ENCODE measurements at places on chromosomes 5 and 9.
A peak's percentile ranks its signal among the peaks of the same experiment; 100 is the strongest.

DNA sequence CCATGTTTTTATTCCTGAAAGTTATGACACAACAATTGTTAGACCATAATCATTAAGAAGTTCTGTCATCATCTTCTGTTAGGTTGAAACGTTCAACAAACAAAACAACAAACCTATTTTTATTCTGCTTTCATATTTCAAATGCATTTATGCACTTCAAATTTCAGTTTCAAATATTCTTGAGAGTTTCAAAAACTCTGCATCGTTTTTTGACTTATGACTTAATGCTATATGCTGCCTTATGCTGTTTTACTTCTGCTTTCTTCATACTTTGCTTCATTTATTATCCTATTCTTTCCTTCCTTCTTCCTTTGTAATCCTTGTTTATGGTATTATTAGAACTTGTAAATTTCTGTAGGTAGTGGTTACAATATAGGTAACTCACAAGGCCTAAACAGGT, 95.0 kb downstream of the PCSK1 start:
- no peak for DNase-seq

- DNase-seq: peak; percentile 71
These were observed 287.4 kb downstream of the ARHGAP26 start for GRCh38 chr5:143057580-143057999.

DNA sequence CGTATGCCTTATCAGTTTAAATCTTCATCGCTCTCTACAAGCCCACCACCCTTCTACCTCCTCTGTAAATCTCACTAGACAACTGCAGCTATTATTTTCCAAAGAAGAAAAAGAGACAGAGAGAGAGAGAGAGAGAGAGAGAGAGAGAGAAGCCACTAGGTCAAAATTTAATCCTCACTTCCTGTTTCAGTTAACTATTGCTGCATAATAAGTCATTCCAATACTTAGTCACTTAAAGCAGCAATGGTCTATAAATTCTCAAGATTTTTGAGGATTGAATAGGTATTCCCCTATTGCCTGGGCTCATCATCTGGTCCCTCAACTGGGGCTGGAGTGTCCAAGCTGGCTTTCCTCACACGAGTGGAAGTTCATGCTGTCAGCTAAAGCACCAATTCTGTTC, 68.8 kb downstream of the ITGA1 start:
- peak; percentile 74 for DNase-seq

DNA sequence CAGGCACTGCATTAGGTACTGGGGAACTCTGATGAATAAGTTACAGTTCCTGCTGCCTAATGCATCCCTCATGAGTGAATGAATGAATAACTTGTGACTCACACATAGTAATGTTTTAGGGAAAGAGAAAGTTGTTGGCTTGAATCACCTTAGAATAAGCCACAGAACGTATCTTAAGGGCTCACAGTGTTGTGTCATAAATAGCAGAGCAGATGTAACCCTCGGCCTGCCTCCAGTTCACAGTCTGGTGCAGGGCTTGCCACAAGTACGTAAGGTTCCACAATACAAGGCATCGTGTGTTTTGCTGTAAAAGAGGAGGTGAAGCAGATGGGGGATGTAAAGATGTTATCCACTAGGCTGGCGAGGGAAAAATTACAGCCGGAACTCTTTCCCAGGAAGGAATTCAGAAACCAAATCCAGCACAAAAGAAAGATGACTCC, 218.7 kb downstream of the TRPM3 start:
- peak; percentile 99 for DNase-seq

- no peak for DNase-seq
These were observed 201.9 kb downstream of the NR3C1 start for GRCh38 chr5:143201589-143201988.

DNA sequence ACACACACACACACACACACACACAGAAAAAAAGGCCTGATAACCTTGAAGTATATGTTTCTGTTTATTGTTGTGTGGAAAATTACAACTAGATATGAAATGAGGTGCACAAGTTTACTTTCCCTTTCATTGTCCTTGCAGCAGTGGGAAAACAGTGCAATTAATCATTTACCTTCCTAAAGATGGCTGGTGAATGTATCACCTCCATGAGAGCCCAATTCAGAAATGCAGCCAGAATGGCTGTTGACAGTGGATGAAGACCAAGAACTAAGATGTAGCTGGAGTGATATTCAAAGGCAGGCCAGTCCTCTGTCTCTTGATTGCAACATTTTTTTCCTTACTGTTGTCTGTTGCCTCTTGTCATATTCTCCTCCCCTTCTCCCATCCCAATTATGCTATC, 49.6 kb upstream of the EIF4EBP3 start:
- no peak for DNase-seq

DNA sequence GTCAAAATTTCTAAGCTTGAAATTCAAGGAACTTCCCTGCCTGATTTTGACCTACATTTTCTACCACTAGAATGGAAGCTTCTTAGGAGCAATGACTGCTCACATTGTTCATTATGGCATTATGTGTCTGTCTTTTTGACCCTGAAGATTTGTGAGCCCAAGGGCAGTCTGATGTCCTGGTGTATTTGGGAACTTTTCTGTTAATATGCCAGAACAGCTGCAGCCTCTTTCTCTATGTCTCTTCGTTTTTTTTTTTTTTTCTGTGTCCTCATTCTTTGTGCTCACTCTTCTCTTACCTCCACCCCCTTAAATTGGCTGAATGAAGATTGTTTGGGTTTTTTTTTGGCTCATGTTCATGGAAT, 34.8 kb upstream of the TMC1 start:
- no peak for DNase-seq

DNA sequence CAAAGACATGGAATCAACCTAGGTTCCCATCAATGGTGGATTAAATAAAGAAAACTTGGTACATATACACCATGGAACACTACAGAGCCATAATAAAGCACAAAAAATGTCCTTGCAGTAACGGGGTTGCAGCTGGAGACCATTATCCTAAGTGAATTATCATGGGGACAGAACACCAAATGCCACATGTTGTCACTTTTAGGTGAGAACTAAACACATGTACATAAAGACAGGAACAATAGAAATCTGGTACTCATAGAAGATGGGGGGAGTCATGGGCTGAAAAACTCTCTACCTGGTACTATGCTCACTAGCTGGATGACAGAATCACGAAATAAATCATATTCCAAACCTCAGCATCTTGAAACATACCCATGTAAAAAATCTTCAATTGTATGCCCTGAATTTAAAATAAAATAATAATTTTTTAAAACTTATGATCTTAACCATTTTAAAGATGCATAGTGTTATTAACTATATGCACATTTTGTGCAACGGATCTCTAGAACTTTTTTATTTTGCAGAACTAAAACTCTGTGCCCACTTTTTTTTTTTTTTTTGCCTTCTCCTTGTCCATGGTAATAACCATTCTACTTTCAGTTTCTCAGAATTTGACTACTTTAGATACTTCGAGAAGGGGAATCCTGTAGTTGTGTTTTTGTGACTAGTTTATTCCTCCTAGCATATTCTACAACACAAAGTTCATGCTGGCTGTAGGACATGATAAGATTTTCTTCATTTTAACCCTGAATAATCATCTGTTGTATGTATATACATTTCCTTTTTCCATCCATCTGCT, 1081.6 kb upstream of the ACO1 start:
- DNase-seq: no peak

Measured in fibroblast of skin of abdomen (primary cell).